ENCODE measurements at places on chromosomes 7 and 10.

- DNase-seq, result no peak
These were observed 115.4 kb upstream of the KLF6 start for GRCh38 chr10:3900391-3900790.

- no peak for DNase-seq
These were observed 62.8 kb upstream of the GJD4 start for GRCh38 chr10:35542303-35542702.

- DNase-seq, result no peak
These were observed 17.7 kb upstream of the MINDY3 start for GRCh38 chr10:15877836-15878576.

- DNase-seq, result no peak
These were observed 411.7 kb upstream of the MKI67 start for GRCh38 chr10:128537834-128538330.

DNA sequence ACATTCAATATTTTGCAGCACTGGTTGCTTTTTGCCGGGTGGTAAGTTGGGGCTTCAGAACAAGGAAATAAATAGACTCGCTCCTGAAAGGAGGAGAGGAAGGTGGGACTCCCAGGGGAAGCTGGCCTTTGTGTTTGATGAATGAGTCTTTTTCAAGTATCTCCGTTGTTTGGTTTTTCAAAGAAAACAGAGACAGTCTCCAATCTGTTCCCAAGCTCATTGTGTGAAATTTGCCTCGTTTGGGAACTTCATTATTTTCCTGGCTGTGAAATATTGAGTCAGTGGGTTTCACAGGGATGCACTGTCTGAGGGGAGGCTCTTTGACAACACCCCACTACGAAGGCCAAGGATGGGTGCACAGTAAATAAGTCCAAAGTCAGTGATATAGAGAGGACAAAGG lies 38.7 kb upstream of the KIAA1217 start:
- DNase-seq, result no peak

DNA sequence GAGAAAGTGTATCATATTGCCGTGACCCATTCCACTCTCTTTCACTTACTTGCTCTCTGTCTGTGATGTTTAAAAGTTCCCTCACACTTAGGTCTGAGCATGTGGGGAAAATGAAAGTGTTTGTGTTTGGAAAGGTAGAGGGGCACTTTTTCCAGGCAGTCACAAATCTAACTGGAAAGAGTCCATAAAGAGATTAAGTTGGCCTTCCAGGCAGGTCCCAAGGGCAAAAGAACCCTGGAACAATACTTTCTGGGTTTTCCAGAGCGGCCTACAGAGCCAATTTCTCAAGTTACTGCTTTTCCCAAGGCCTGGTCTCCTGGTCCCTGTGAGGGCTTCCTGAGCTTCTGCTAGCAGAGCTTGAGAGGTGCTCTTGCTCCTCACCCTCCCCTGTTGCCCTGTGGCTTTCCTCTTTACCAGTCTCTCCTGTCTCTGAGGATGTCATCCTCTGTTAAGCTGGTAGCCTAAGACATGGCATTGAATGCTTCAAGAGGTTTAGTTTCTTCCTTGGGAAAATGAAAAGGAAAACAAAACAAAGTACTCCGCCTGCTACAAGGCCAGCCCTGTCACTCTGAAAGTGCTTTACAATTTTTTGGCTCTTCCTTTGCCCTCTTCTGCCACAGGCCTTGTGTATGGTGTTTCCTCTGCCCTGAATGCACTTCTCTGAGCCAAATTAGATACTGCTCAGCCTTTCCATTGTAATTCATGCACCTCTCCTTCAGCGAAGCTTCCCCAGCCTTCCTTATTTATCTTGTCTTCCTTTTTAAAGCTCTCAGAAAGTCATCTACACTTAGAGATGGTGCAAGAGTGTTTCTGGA lies 20.1 kb downstream of the TES start:
- no peak for DNase-seq

DNA sequence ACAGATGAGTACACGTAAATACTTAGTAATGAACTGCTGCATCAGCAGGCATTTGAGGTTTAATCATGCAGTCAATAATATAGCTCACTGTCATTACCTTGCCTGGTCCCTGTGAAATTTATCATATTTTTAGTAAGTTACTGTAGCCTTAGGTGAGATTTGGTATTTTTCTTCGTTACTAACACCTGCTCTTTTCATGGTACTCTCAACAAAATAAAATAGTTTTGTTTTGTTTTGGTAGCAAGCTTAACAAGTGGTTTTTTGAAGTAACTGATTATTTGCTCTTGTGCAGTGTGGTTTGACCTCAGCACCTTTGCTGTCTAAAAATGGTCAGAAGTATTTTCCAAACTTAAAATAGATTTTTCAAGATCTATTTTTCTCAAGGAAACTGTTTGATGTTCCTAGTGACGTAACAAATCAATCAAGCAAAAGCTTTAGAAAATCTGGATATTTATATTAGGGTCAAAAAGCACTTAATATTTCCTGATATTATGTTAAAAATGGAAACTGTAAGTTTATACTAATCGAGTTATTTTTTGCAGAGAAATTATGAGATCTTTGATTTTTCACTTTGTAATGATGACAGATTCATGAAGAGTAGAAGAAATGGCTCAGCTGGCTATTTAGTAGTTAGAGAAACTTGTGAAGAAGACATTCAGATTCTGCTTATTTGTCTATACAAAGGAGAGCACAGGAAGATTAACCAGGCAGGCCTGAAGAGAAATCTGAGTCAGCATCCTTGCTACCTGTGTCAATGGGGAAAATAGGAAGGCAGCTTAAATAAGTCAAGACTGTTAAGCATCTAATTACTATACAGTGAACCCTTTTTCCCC lies 21.0 kb upstream of the RPA3 start:
- no peak for DNase-seq

GRCh38 chr7:1359051-1359400 lies 100.2 kb downstream of the MICALL2 start:
- DNase-seq, result no peak

Data from HCEC 1CT (cell line).